ENCODE measurements at places on chromosomes 5 and 9. TPM values are rescaled to one million over a fixed set of nuclear protein-coding genes. Genes with fewer than 3 reads are reported as not detected.

Gene ACSL6
- 0.25 TPM for total RNA-seq

- no peak for DNase-seq
Observed at GRCh38 chr5:180646963-180647305, 2.5 kb downstream of the FLT4 start.

Gene FAM169A
- 4.9 TPM for total RNA-seq

Gene IL7R
- 6.1 TPM for total RNA-seq

DNA sequence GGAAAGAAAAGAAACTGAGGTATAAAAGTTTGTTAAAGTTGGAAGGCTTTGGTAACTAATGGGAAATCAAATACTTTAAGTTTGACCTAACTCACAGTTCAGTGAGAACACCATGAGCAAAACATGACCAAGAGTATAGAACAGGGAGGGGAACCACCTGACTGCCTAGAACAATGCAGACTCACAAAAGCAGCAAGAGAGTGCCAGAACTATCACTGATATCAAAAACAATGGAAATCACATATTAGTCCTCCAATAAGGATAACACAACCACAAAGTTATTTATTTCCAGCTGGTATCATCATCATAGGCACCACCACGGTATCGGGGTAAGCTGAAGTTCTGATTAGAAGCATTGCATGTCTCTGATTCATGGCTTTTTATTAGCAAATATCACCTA lies 77.5 kb downstream of the TRPM6 start:
- no peak for DNase-seq

Gene PSIP1
- 41.2 TPM for total RNA-seq

Gene CMYA5
- total RNA-seq = 0.66 TPM

Gene HSPA9
- 289 TPM for total RNA-seq

- DNase-seq = no peak
Observed at GRCh38 chr9:85283421-85283820, 458.3 kb downstream of the AGTPBP1 start.

Gene GNAQ
- total RNA-seq = 75.6 TPM

DNA sequence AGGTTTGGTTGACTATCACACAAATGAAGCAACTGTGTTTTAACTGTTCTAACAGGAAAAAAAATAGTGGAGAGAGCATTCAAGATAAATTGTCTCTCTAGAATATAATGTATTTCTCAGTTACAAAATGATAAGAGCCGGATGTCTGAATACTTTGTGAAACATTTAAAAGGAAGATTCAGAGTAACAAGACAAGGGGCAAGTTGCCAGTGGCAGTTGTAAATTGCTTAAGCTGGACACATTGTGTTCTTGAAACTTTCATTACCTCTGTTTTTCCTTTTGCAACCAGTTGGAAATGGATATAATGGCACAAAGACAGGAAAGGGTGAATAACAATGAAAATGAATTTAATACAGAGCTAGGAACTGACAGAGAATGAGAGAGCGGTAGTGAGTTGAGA lies 15.2 kb upstream of the TBCA start:
- DNase-seq = no peak

GRCh38 chr5:164375051-164375450 lies 869.6 kb downstream of the MAT2B start:
- DNase-seq = no peak

DNA sequence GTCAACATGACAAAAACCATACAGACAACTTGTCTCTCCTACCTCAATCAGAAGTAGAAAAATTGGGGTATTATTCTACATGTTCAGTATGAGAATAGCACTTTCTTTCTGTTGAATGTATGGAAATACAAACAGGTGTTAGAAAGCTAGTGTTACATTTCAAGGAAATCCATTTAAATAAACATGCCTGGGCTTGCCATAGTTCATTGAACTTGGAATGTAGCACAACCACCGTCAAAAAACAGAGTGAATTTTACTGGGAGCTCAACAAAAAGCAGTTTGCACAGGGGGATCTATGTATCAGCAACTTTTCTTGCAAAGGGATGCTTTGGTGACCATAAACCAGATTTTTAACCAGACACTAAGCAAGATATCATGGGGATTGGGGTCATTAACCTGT lies 307.9 kb upstream of the SMARCA2 start:
- no peak for DNase-seq

DNA sequence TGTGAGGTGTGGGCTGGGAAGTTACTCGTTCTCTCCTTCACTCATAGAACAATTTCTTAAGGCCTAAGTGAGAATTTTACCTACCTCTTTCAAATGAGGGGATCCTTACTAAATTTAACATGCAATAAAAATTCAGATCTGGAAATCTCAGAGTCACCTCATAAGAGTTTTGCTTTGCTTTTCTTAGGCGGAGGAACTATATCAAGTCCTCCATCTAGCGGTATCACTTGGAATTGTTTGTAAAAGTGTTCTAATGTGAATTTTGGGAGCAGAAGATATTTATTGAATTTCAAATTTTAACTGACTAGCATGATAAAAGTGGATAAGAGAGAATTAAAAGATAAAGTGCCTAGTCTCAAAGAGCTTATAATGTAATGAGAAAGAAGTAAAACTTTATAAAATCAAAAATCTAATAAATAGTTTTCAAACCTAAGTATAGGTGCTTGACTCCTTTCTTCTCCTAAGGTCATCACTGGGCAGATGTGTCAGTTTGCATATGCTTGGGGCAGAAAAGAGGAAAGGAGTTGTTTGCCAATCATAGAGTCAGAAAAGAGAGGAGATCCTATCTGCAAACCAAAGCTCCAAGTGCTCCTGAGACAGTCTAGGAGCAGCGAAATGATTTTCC lies 145.7 kb upstream of the DAB2 start:
- DNase-seq = no peak

- DNase-seq = no peak
Observed at GRCh38 chr9:35716230-35716629, 15.8 kb downstream of the TLN1 start.

Gene SIGMAR1
- total RNA-seq = 114 TPM
